ENCODE measurements at places on chromosomes 16 and 17.

GRCh38 chr16:29678691-29679267 lies at the start of gene QPRT:
Gene QPRT (plus strand): TSS chr16:29679180. CDS start chr16:29679198, 18 bp downstream.
- peak; percentile 55 for DNase-seq

DNA sequence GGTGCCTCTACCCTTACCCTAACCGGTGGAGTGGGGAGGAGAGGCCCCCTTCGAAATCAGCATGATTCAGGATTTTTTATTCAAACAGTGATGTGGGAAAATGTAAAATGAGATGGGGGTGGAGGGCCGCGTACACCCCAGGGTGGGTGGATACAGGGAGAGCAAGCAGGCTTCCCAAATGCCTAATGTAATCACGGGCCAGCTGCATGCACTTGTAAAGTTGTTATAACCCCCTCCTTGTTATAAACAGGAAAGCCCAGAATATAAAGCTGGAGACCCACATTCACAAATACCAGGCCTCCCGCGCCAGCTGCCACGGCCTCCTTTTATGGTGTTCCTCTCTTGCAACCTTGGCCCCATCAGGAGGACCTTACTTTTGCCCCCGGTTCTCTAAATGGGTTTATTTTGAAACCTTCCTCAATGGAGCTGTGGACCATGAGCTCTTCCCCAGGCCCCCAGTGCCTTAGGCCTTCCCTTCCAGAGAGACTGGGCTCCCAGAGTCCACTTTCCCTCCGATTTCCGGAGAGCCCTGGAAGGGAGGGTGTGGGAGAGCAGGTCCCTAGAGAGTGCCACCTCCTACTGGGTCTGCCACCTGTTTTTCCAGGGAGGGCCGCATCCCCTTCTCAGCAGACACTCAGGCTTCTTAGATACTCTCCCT lies 906 bp upstream of the FOXL1 start:
- no peak for DNase-seq

DNA sequence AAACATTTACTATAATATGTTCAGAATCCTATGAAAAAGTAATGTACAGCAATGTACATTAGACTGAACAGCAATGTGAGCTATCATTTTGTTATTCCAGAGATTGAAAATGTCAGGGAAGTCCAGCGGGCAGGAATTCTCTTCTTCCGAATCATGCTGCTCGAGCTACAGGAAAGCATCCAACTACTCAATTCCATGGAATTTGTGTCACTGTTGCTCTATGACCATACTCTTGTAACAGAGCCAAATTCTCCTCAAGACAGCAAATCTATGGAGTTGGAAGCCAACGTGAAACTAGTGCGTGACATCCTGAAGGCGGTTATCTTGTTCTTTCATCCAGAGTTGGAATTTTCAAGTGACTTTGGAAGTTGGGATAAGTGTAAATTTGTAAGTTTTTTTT lies 24.8 kb upstream of the NSRP1 start:
- DNase-seq, result no peak

- peak; percentile 77 for DNase-seq
These were observed at the start of gene SLC46A1 for GRCh38 chr17:28405632-28406472. Gene SLC46A1 (minus strand): TSS chr17:28406212. CDS start chr17:28406114, 98 bp downstream.

DNA sequence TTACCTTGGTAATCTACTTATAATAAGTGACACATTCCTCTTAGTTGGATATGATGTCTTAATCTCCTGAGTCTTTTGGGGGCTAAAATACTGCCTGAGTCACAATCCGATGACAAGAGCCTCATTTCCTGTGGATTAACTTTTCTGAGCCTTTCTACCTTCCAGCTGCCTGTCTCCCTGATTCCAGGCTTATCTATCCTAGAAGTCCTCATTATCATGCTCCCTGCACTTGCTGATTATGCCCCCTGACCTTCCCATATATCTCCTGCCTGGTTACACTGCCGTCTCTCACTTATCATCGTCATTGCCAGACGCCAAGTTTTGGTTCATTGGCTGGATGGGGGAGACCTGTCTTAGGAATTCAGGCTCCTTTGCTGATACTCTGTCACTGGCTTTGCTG lies 727.4 kb upstream of the CA10 start:
- DNase-seq, result no peak

DNA sequence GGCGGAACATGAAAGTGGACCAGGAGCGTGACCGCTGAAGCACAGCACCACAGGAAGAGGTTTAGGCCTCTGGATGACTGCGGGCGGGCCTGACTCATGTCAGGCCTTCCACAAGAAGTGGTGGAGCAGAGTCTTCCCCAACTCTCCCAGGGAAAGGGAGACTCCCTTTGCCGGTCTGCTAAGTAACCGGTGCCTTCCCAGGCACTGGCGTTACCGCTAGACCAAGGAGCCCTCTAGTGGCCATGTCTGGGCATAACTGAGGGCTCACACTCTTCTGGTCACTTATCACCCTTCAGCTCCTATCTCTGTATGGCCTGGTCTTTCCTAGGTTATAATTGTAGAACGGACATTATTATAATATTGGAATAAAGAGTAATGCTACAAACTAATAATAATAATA lies 1931.9 kb downstream of the TP53TG3F start:
- no peak for DNase-seq
